ENCODE measurements at places on chromosomes 12 and 14. TPM values are rescaled to one million over a fixed set of nuclear protein-coding genes. Genes with fewer than 3 reads are reported as not detected.

KRT85 gene
- total RNA-seq = not detected

MMP14 gene
- 526 TPM for total RNA-seq

PTHLH gene
- 2.6 TPM for total RNA-seq

PLCZ1 gene
- total RNA-seq = not detected

CIROP gene
- not detected for total RNA-seq

GCN1 gene
- 73.0 TPM for total RNA-seq

ITGA7 gene
- total RNA-seq = 7.1 TPM

DEGS2 gene
- not detected for total RNA-seq

KCNK10 gene
- not detected for total RNA-seq

SLC17A8 gene
- total RNA-seq = not detected

GNS gene
- total RNA-seq = 60.6 TPM

POTEG gene
- not detected for total RNA-seq

Data from mesangial cell (primary cell).